Stimulated activated naive CD4-positive, alpha-beta T cell treated with Interleukin-2 at 50 U/mL for 16 hours (primary cell): ENCODE measurements at places on chromosomes 2 and 18.

DNA sequence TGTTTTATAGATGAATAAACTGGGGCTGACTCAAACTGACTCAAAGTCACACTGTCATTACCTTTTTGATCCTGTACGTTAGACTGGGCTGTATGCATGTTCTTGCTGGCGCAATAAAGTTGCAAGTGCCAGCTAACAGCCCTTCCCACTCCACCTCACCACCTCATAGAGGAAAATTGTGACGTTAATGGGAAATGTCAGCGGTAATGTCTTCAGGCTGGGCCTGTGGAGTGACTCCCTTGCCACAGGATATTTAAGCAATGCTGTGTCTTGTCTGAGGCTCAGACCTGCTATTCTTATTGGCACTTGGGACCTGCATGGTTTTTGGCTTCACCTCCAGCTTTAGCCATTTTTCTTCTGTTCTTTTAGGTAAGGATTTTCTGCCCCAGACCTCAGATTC, 25.2 kb upstream of the CASP10 start:
- DNase-seq, result no peak

DNA sequence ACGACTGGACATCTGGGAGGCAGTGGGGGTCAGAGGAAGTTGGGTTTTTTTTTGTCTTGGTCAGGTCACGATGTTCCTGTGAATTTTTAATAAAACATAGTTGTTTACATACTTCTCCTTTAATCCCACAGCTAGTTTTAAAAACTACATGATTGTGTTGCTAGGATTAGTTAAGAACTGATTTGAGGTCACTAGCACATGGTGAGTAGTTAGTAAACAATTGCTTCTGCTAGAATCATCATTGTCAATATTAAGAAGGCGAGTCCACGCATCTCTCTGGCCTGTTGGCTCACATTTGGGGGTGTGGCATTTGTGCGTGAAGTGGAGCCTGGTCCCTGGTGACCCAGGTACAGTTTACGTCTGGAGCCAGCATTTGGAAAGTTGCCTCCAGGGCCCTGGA, 59.4 kb downstream of the AGAP1 start:
- DNase-seq, result no peak

- DNase-seq, result no peak
Observed at GRCh38 chr18:7619676-7620075, 52.6 kb downstream of the PTPRM start.

- DNase-seq, result no peak
Observed at GRCh38 chr2:62603154-62603712, 97.2 kb upstream of the TMEM17 start.

DNA sequence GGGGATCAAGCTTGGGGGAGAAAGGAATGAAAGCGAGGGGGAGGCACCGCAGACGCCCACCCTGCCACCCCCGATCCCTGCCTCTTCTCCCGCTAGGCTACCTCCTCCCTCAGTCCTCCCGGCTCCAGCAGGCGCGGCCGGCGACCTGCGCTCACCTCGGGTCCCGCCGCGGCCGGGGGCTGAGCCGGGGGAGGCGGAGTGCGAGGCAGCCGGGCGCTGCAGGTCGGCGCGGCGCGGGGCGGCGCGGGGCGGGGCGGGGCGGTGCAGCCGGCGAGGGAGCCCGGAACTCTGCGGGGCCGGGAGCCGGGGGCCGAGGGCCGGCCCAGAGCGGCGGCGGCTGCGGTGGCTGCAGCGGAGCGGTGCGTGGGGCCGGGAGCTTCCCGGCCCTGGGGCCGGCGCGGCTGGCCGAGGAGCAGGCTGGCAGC, 477 bp downstream of the ACVR1 start:
- DNase-seq, result peak; percentile 68

GRCh38 chr2:240818293-240819125, 1.5 kb downstream of the KIF1A start:
- no peak for DNase-seq

- DNase-seq, result no peak
Observed at GRCh38 chr18:59381949-59382348, 22.9 kb upstream of the LMAN1 start.

- no peak for DNase-seq
Observed at GRCh38 chr2:102735416-102736109, 26.3 kb upstream of the TMEM182 start.

DNA sequence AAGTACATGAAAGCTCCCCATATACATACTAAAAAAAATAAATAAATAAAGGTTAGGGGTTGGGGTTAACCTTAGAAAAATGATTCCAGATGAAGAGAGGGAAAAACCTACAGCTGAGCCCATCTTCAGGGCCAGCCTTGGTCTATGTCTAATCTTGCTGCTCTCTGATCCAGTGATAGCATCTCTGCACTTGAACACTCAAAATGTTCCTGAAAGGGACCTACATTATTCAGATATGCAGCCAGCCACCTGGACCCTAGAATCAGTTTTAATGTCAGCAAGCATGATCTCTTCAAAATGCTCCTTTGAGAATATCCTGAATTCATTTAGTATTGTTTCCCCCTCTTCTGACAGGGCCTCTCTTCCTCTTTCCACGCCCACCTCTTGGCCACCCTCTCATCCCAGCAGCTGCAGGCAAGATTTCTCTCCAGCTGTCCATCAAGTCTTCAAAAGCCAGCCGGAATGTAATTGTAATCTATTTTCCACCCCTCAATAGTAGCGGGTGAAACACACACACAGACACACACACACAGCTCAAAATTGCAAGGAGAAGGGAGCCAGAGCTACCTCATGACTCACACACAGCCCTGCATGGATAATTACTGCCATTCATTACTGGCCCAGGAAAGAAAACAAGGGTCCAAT, 135.5 kb downstream of the MYO3B start:
- DNase-seq, result no peak

- DNase-seq, result no peak
Observed at GRCh38 chr2:134333646-134334189, 79.8 kb downstream of the MGAT5 start.

GRCh38 chr2:241571821-241572620, 13.5 kb downstream of the BOK start:
- DNase-seq, result no peak
